ENCODE measurements at places on chromosomes 5 and 9. TPM values are rescaled to one million over a fixed set of nuclear protein-coding genes. Genes with fewer than 3 reads are reported as not detected.

SH3RF2 gene
- total RNA-seq = 4.2 TPM

TPD52L3 gene
- not detected for total RNA-seq

GABRA6 gene
- total RNA-seq = 0.29 TPM

SPATA31C1 gene
- total RNA-seq = not detected

C7 gene
- total RNA-seq = not detected

FBP2 gene
- not detected for total RNA-seq

PRSS3 gene
- total RNA-seq = 8.0 TPM

ALDH1B1 gene
- total RNA-seq = 13.8 TPM

PCDHA13 gene
- total RNA-seq = not detected

HK3 gene
- total RNA-seq = under 0.01 TPM

C9orf50 gene
- not detected for total RNA-seq

LCP2 gene
- not detected for total RNA-seq

TAF11L5 gene
- not detected for total RNA-seq

INSL6 gene
- total RNA-seq = not detected

FOXD4L4 gene
- 0.14 TPM for total RNA-seq

PCDHA6 gene
- 0.44 TPM for total RNA-seq

FGF1 gene
- total RNA-seq = 0.44 TPM

SPATA31E1 gene
- total RNA-seq = not detected

EPB41L4B gene
- total RNA-seq = 0.14 TPM

C9 gene
- 0.44 TPM for total RNA-seq

SLC1A1 gene
- 12.9 TPM for total RNA-seq

PCDHGA1 gene
- total RNA-seq = 0.88 TPM

WHRN gene
- total RNA-seq = 1.3 TPM

CCL28 gene
- 4.2 TPM for total RNA-seq

ANKRD18A gene
- total RNA-seq = not detected

PRRC1 gene
- 81.9 TPM for total RNA-seq

MYMK gene
- not detected for total RNA-seq

PLK2 gene
- total RNA-seq = 325 TPM

WDR41 gene
- total RNA-seq = 103 TPM

FAM221B gene
- not detected for total RNA-seq

FOXD4L6 gene
- total RNA-seq = under 0.01 TPM

IFNA13 gene
- total RNA-seq = not detected

IL31RA gene
- total RNA-seq = 2.0 TPM

LCN10 gene
- total RNA-seq = not detected

BTF3 gene
- total RNA-seq = 265 TPM

ALG2 gene
- 96.7 TPM for total RNA-seq
